MCF 10A (cell line): ENCODE measurements at places on chromosomes 2 and 18. TPM values are rescaled to one million over a fixed set of nuclear protein-coding genes. Genes with fewer than 3 reads are reported as not detected.

The GLS gene
- 107 and 121 TPM in 2 replicates for total RNA-seq

The THSD7B gene
- total RNA-seq = not detected in 2 replicates

The EPG5 gene
- 19.4 and 25.7 TPM in 2 replicates for total RNA-seq

The ST8SIA3 gene
- total RNA-seq = not detected in 2 replicates

The ACVR2A gene
- 11.2 and 11.9 TPM in 2 replicates for total RNA-seq

The NRBP1 gene
- 79.5 and 97.3 TPM in 2 replicates for total RNA-seq

The CTDP1 gene
- total RNA-seq = 20.3 and 25.1 TPM in 2 replicates

The RND3 gene
- 158 and 182 TPM in 2 replicates for total RNA-seq

The BCL11A gene
- total RNA-seq = 4.3 and 5.3 TPM in 2 replicates

The VRK2 gene
- 44.6 and 52.7 TPM in 2 replicates for total RNA-seq

The ZNF385B gene
- 0.33 TPM in 1 of 2 replicates, not detected in the other for total RNA-seq

The PLCD4 gene
- total RNA-seq = 0.40 and 0.86 TPM in 2 replicates

The ABHD1 gene
- not detected in 2 replicates for total RNA-seq
